ENCODE measurements at places on chromosomes 16 and 17.

DNA sequence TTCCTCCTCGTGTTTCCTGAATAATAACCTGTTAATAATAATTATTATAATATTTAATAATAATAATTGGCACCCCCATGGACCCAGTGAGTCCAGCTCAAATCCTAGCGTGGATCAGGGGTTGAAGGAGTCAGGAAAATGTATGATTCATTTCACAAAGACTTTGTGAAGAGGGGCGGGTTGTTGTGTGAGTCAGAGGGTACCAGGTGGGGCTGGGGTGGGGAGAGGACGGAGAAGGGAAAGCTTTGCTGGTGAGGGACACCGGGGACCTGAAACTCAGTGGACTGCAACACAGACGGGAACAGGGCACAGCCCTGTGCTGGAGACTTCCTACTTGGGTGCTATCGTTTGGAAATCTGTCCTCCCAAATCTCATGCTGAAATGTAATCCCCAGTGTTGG is 3.1 kb upstream of the ADORA2B start:
- DNase-seq: no peak

GRCh38 chr17:14205992-14206461 is 30.6 kb downstream of the CDRT15 start:
- no peak for DNase-seq

GRCh38 chr16:5065813-5066212 is at the start of gene C16orf89:
TSS of gene C16orf89 (minus strand) at chr16:5065956. CDS start at chr16:5065908, 48 bp downstream.
- DNase-seq: no peak

- no peak for DNase-seq
These were observed 37.4 kb downstream of the AXIN2 start for GRCh38 chr17:65523853-65524664.

GRCh38 chr17:43888548-43888947 is 18.8 kb downstream of the MPP2 start:
- no peak for DNase-seq

GRCh38 chr16:23902034-23902747 is 66.4 kb downstream of the PRKCB start:
- no peak for DNase-seq

DNA sequence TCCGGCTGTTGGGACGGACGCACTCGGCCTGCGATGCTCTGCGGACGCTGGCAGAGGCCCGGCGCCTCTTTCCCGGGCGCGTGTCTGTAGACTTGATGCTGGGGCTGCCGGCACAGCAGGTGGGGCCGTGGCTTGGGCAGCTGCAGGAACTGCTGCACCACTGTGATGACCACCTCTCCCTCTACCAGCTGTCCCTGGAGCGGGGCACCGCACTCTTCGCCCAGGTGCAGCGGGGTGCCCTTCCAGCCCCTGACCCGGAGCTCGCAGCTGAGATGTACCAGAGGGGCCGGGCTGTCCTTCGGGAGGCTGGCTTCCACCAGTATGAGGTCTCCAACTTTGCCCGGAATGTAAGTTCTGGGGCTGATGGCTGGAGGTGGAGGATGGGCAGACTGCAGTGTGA is 3.5 kb downstream of the RSAD1 start:
- no peak for DNase-seq

GRCh38 chr16:31043352-31043751 is 10.0 kb downstream of the STX4 start:
- DNase-seq: no peak

DNA sequence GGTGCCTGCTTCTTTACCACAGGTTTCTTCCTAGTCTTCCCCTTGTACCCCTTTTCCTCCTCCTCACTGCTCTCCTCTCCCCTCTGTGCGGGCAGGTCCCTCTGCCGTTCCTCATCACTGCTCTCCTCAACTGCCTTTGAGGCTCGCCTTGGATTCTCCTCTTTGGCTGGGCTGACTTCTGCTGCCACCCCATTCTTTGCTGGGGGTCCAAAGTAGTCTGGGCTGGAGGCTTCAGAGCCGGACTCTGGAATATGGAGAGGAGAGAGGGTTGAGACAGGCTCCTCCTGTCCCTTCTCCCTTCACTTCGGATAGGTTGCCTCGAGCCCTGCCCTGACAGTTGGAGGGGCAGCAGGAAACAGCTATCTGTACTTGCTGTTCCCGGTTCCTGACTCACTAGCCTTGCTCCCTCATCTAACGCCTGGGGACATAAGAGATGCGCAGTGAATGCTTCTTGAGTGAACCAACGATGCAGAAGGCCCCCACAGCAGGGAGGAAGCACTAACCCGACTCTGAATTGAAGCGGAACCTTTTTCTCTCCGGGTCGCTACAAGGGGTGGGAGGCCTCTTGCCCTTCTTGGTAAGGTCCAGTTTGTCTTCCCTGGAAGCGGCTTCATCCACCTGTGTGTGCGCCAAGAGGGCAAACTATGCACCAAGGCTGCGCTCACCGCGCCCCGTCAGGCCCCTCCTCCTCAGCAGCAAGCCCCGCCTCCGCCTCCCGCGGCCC is 655 bp downstream of the HIRIP3 start:
- no peak for DNase-seq

DNA sequence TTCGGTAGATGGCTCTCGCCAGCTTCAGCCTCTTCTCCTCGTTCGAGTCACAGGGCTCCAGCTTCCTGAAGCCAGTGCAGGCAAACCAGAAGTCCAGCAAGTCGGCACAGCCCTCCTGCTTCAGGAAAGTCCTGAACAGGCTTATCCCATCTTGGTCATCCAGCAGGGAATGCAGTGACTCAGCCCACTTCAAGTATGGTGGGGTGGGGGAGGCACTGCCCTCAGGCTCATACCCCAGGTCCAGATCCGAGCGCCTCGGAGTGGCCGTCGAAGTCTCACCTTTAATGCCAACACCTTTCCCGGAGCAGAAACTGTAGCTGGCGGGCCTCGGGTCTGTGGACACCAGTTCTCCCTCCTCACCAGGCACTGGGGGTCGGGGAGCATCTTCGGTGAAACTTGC is 5.9 kb downstream of the AXIN1 start:
- no peak for DNase-seq

DNA sequence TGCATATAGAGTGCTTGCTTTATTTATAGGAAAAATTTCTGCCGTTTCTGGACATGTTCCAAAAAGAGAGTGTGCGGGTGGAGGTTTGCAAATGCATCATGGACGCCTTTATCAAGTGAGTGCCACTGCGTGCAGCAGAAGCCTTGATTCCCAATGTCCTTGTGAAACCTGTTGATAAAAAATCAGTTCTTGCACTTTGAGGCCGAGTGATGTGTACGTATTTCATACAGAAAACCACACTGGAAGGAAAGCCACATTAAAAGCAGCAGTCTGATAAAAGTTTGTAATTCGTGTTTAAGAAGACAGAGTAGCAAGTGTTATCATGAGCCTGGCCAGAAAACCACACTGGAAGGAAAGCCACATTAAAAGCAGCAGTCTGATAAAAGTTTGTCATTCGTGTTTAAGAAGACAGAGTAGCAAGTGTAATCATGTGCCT is 78.0 kb downstream of the KNOP1 start:
- no peak for DNase-seq

DNA sequence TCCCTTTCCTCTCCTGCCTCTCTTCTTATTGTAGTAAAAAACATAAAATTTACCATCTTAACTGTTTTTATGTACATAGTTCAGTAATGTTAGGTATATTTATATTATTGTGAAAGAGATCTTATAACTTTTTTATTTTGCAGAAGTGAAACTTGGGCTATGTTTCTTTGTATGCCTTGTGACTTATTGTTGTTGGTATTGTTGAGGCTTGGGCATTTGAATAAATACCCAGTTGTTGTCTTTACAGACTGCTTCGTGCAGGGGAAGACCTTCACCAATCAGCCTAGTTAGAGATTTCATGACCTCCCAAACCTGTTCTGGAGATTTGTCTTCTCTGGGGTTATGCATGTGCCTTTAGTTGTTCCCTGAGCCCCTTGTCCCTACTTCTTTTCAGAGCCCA is 31.9 kb downstream of the REXO5 start:
- no peak for DNase-seq

GRCh38 chr17:38777641-38778250 is 21.6 kb downstream of the PIP4K2B start:
- no peak for DNase-seq

GRCh38 chr17:43873815-43874214 is 26.8 kb downstream of the CD300LG start:
- no peak for DNase-seq

DNA sequence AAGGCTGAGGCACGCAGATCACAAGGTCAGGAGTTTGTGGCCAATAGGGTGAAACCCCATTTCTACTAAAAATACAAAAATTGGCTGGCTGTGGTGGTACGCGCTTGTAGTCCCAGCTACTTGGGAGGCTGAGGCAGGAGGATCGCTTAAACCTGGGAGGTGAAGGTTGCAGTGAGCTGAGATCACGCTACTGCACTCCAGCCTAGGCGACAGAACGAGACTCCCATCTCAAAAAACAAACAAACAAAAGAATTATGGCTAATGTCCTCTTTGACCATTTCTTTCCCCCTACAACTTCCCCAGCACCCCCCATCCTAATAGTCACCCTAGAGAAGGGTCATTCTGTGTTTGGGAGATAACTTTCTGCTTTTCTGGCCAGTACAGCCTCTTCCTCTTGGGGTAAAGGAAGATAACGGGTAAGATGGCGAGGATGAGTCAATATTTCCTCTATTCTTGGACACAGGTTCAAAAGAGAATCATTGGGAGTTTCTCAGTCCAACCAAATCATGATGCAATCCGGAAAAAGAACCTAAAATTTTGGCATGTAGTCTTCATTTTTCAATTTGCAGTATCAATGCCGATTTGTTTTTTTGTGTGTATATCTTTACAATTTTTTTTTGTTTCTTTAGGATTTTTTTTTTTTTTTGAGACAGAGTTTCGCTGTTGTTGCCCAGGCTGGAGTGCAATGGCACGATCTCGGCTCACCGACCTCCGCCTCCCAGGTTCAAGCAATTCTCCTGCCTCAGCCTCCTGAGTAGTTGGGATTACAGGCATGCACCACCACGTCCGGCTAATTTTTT is 107.6 kb upstream of the MED13 start:
- peak; percentile 79 for DNase-seq

- no peak for DNase-seq
These were observed 165.9 kb downstream of the CDH13 start for GRCh38 chr16:82792693-82793092.

Measured in inflammatory macrophage treated with lipopolysaccharide for 1 hour (primary cell).